ENCODE measurements at places on chromosomes 6 and 20. TPM values are rescaled to one million over a fixed set of nuclear protein-coding genes. Genes with fewer than 3 reads are reported as not detected.

- no peak for DNase-seq
Measured at GRCh38 chr6:86848986-86849385, 88.3 kb upstream of the HTR1E start.

GRCh38 chr20:61739832-61740118, 325.9 kb downstream of the TAF4 start:
- no peak for DNase-seq

HLA-C gene
- total RNA-seq: 348 TPM

DNA sequence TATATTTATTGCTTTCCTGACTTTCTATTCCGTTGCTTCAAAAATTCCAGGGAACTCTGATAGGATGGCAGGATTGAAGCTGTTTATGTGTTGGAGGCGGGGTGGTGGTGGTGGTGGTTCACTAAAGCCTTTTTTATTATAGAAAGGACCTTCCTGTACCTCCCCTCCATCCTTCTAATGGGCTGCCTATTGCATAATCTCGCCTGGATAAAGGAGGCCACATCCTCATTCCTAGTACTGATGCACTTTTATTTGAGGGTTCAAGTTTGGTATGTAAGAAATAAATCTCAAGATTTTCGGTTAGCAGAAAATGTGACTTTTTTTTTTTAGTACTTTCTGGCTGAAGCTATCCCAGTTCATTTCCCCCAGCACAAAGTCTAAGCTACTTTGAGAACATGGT, 18.7 kb upstream of the CTAGE9 start:
- DNase-seq: no peak

BMP5 gene
- not detected for total RNA-seq

- DNase-seq: no peak
Measured at GRCh38 chr20:15986690-15987089, 586.6 kb downstream of the KIF16B start.

GRCh38 chr20:17572034-17572638, 2.3 kb downstream of the DSTN start:
- no peak for DNase-seq

GRCh38 chr6:33297406-33297955, 1.3 kb downstream of the RGL2 start:
- DNase-seq: no peak

- DNase-seq: no peak
Measured at GRCh38 chr20:59730722-59731121, 126.4 kb downstream of the PHACTR3 start.

GRCh38 chr6:52123251-52123650, 35.8 kb upstream of the PKHD1 start:
- DNase-seq: no peak

FAM83B gene
- not detected for total RNA-seq

PROCR gene
- 3.5 TPM for total RNA-seq

MUCL3 gene
- not detected for total RNA-seq
